ENCODE measurements at places on chromosomes 12 and 14.

DNA sequence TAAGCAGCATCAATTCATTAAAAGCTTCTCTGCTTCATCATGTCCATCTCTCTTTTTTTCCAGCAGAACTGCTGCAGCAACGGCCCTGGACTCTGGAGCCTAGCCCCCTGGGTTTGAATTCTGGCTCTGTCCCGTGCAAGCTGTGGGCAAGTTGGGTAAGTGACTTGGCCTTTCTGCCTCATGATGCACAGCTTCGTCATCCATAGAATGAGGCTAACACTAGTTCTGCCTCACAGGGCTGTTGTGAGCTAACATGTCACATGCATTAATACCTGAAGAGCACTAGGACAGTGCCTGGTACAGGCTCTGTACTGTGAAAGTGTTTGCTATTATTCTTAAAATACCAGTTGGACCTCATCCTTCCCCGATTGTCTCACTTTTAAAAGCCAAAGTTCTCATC, 4.2 kb downstream of the KRT82 start:
- no peak for DNase-seq

- DNase-seq = no peak
Observed at GRCh38 chr12:126856958-126857357, 1410.0 kb upstream of the TMEM132C start.

GRCh38 chr12:9133216-9133916, 17.6 kb upstream of the A2M start:
- DNase-seq = no peak

GRCh38 chr12:127823801-127824200, 443.2 kb upstream of the TMEM132C start:
- no peak for DNase-seq

DNA sequence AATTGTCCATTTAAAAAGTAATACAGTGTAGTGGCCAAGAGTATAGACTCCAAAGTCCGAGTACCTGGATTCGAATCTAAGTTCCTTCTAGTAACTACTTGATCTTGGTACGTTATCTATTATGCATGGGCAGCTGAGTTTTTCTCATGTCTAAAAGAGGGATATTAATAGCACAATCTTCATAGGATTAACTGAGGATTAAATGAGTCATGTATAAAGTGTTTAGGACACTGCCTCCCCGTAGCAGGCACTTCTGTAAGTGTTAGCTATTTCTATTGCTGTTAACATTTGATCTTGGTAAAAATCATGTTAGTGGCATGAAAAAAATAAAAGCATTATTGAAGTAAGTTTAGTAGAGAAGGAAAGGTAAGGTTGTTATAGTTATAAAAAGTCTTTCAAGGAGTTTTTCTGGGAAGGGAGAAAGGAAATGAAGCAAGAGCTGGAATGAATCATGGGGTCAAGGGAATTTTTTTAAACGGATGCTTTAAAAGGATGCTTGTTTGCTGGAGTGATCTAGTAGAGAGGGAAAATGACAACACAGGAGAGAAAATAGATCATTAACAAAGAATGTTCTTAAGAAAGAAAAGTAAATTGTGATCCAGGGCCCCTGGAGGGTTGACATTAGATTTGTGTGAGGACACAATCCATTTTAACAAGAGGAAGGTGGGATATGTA, 502.2 kb upstream of the USP15 start:
- no peak for DNase-seq

GRCh38 chr12:110124269-110124995, at the start of gene IFT81:
IFT81 (plus strand) TSS chr12:110124357; CDS start chr12:110127381, 3,024 bp downstream.
- DNase-seq = peak; percentile 97

All from frontal cortex (tissue), 4 donors.